Stimulated activated CD8-positive, alpha-beta memory T cell treated with anti-CD3 and anti-CD28 coated beads, Interleukin-15, amount 100 ng/mL, for 1 hour (primary cell): ENCODE measurements at places on chromosomes 11 and 22.

- no peak for DNase-seq
Measured at GRCh38 chr11:35893796-35894475, 49.9 kb upstream of the LDLRAD3 start.

DNA sequence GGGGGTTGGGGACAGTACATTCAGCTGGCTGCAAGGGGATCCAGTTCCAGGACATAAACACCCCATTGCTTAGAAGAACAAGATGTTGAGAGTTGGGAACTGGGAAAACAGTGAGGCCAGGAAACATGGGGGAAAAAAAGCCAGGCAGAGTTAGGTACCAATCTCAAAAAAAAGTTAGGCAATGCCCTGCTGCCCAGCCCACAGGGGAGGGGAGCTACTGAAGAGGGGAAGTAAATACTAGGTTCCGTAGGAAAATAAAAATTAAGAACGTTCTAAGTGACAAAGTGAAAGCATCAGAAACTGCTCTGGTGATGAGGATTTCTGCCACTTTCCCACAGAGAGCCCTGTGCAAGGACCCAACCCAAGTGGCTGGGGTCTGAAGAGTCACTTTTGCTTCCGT lies 12.0 kb downstream of the SPTBN2 start:
- no peak for DNase-seq

- no peak for DNase-seq
Measured at GRCh38 chr11:69463995-69464960, 17.2 kb upstream of the LINC01488 start.

GRCh38 chr22:32822179-32822877 lies 20.8 kb downstream of the TIMP3 start:
- no peak for DNase-seq

DNA sequence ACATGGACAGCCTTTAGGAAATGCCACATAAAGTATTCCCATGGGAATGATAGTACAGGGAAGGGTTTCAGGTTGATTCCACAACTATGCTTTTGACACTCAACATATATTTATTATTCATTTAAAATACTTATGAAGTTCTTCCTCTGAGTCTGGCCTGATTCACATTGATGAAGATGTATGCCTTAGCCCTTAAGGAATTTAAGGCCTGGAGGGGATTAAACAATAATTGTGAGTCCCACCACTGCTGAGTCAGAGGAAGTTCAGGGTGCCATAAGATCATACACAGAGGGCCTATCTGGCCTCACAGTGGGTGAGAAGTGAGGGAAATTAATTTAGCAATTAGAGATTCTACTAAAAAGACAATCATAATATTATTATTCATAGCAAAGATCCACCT lies 161.1 kb upstream of the SNX19 start:
- no peak for DNase-seq

DNA sequence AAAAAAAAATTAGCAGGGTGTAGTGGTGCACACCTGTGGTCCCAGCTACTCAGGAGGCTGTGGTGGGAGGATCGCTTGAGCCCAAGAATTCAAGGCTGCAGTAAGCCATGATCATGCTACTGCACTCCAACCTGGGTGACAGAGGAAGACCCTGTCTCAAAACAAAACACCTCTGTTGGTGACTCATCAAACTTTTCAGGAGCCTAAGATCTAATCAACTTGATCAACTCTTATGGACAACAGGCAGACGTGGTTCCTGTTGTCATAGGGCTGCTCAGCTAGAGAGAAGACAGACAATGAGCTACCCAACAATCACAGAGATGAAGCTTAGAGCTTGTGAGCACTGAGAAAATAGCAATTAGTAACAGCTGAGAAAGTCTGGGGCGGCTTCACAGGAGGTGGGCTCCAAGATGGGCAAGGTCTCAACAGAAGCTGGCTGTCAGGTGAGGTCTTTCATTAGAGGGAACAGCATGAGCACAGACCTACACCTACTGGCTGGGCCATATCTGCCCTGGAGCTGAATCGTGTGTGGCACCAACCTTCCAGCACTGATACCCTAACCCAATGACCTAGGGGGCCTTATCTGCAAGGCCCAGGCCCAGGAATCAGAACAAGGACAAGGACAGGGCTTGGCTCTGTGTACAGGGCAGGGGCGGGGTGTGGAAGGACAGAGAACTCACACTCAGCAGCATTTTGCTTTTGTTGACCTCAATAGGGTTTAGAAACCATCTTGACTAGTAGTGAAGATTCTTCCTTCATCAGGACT lies 7.2 kb upstream of the UCP3 start:
- no peak for DNase-seq

- DNase-seq: no peak
Measured at GRCh38 chr11:96869207-96869606, 479.4 kb downstream of the JRKL start.

DNA sequence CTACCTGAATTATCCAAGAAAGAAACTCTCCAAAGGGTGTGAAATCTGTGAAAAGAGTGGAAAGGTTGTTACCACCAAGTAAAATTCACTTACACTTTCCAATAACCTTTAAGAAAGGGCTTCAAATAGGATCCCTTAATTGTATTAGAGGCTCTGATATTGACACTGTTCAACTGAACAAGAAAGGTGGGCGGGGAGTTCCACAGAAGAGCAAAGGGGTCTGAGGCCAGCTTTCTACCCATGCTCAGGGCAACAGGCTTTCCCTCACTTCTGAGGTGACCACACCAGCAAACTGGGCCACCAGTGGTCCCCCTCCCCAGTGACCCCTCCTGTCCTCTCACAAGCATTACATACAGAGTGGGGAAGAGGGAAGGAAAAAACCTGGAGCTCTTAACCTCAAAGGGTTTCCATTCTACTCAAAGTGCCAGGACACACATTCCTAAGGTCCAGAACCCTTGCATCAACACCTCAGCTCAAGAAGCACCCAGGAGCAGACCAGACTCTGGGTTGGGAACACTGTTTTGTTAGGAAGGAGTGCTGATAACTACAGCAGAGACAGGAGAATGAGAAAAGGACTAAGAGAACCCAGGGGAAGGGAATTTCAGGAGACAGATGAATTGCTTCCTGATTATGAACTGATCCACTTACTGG lies 71.6 kb upstream of the AKIP1 start:
- no peak for DNase-seq

DNA sequence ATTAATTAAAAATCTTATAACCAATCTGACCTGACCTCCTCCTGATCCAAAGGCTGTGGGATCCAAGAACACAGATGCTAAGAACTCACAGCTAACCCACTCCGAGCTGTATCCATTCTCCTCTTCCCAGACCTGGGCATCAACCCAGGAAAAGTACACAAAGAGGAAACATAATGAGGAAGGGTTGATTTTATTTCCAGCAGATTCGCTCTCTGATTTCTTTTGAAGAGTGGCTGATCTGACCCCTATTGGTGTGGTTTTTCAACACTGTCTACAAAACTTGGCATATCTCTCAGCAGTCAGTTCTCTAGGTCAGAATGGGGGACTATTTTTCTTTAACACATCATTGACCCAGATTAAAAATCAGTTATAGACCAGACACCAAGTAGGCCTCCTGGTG lies 201.9 kb upstream of the UBASH3B start:
- no peak for DNase-seq

DNA sequence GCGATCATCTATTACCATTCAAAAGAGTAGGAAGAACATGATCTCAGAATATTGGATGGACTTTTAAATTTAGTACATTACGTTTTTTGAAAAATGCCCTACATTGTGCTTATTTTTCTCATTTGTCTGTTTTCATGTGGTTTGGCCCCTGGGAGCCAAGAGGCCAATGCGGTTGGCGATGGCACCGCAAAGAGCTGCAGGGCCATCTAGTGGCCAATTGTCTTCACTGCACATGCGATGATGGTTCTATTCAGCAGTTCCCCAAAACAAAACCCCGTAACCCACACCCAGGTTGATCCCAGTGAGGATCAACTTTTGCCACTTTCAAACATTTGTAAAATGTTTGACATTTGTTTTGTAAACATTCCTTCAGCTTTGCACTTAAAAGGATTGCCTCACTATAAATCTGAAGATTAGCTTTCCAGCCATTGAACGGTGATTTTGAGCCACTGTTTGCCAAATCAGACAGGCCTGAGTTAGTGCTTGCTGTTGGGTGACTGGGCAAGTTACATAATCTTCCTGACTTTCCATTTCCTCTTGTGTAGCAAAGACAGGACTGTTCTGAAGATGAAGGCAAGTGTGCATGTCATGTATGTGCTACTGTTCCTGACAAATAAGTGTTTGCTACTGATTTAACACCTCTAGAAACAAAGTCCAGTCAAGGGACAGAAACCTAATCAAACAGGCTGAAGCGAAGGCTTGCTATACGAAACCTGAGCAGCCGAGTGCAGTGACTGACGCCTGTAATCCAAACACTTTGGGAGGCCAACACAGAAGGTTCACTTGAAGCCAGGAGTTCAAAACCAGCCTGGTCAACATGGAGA lies 29.2 kb upstream of the XBP1 start:
- DNase-seq: peak; percentile 66

GRCh38 chr11:24747275-24748251 lies 250.7 kb downstream of the LUZP2 start:
- no peak for DNase-seq

- DNase-seq: no peak
Measured at GRCh38 chr11:92536883-92537282, 312.3 kb downstream of the FAT3 start.
